ENCODE measurements at places on chromosomes 7 and 10.

GRCh38 chr7:88305044-88305443 is 1.6 kb downstream of the STEAP4 start:
- DNase-seq = no peak

DNA sequence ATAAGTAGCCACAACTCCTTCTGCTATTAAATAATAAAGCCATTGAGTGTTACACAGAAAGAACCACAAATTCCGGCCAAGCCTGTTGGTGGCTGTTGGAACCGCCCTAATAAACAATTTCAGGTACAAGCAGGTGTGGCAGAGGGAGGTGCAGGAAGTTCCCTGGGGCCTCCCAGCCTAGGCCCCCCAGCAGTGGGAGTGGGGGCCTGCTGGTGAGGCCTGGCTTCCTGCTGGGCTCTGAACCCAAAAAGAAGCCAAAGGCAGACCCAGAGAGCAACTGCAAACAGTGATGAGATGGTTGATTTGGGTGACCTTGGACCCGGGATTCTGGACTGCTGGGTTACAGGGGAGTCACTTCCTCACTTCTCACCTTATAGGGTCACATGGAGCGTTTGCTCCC is 21.0 kb upstream of the LMTK2 start:
- DNase-seq = no peak

DNA sequence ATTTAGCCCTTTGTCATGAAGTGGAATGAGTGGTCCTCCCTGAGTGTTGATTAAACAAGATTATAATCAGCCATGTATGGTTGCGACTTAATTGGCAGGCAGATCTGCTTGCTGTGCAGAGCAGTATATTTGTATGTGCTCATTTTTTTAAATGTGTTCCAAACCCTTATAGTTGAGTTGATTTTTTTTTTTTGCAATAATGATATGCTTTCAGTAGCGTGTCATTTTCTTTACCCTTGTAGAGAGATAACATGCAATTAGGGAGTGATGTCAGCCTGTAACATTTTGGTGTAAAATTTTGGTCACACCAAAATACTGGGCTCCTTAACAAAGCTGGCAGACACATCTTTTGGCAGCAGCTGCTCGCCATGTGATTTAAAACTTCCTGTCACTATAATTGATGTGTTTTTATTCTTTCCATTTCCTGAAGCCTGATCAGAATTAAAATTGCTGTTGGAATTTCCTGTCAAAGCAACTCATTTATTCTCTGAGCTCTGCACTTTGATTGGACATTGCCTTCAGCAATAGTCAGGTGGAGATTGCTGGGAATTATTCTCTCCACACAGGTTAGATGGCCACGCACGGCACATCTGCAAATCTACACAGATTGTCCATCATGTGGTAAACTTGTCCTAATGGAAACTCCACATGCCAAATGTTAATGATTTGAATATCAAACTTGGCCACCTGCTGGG is 125.3 kb downstream of the DYNC1I1 start:
- no peak for DNase-seq

GRCh38 chr10:37478381-37478780 is 353.0 kb downstream of the ANKRD30A start:
- no peak for DNase-seq

DNA sequence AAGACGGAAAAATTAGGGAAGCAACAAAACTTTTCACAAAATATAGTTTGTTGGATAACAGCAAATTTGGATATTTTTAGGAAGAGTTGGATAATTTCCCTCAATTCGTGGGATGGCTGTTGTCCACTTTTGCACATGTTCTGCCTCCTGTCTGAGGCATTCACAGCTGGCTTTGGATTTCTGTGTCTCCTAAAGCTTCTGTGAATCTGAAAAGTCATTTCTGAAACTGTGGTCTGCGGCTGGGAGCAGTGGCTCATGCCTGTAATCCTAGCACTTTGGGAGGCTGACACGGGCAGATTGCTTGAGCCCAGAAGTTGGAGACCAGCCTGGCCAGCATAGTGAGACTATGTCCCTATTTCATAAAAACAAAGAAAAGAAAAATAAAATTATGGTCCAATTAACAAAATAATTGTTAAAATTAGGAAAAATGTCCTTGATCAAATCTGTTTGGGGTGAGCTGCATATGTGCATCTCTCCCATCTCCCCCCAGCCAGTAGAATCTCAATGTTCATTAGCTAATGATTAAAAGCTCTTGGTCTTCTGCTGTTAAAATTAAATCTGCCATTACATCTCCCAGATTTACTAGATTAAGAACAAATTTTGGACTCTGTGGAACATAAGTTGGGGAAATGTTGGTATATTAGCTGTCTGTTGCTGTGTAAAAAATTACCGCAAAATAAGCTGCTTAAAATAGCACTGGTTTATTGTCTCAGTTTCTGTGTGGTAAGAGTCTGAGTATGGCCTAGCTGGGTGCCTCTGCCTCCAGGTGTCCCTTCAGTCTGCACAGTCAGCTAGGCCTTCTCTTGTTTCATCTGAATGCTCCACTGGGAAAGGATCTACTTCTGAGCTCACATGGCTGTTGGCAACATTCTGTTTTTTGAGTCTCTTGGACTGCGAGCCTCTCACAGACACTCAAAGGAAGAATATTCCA is 332.0 kb upstream of the FZD1 start:
- peak; percentile 54 for DNase-seq

GRCh38 chr10:99858849-99859248 is 76.4 kb downstream of the ABCC2 start:
- no peak for DNase-seq

- no peak for DNase-seq
Observed at GRCh38 chr7:127059475-127059874, 193.3 kb downstream of the GRM8 start.

- no peak for DNase-seq
Observed at GRCh38 chr10:122468926-122469781, 7.8 kb downstream of the HTRA1 start.

Measured in muscle of arm (tissue), 14 donors.